Mucosa of gallbladder (tissue), 1 donor: ENCODE measurements at places on chromosomes 13 and 19. TPM values are rescaled to one million over a fixed set of nuclear protein-coding genes. Genes with fewer than 3 reads are reported as not detected.

DNA sequence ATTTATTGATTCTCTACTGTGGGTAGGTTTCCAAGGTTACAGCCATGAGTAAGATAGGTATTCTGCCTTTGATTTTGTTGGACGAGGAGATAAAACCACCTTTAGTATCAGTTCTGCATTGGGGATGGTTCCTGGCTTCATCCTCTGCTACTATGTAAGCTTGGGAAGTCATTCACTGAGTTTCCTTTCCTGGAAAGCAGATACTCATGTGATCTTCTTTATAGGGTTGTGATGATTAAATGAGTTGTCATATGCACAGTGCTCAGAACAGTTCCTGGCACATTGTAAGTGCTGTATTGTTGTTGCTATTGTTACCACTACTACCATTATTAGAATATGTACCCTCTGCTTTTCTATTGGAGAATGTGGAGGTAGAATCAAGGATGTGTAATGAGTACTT lies 13.1 kb upstream of the WTIP start:
- no peak for DNase-seq

- no peak for DNase-seq
Measured at GRCh38 chr19:48518207-48518606, 6.6 kb upstream of the LMTK3 start.

- no peak for DNase-seq
Measured at GRCh38 chr19:37999309-38000213, 92.6 kb downstream of the SIPA1L3 start.

DNA sequence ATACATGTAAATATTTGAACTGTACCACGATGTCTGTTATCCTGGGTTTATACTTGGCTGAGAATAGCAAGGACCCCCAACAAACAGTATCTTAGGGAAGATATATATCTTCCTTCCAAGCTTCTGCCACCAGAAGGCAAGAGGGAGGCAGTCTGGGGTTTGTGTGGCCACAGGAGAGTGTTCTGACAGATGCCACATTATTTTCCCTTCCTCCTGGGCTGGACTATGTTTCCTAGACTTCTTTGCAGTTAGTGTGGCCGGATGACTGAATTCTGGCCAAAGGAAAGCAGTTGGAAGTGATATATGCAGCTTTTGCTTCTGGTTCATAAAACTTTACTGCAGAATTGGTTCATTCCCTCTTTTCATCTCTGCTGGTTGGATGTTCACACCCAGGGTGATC lies 39.9 kb upstream of the TMTC4 start:
- no peak for DNase-seq

- DNase-seq: peak; percentile 87
Measured at GRCh38 chr13:97141564-97142005, 80.5 kb upstream of the MBNL2 start.

DNA sequence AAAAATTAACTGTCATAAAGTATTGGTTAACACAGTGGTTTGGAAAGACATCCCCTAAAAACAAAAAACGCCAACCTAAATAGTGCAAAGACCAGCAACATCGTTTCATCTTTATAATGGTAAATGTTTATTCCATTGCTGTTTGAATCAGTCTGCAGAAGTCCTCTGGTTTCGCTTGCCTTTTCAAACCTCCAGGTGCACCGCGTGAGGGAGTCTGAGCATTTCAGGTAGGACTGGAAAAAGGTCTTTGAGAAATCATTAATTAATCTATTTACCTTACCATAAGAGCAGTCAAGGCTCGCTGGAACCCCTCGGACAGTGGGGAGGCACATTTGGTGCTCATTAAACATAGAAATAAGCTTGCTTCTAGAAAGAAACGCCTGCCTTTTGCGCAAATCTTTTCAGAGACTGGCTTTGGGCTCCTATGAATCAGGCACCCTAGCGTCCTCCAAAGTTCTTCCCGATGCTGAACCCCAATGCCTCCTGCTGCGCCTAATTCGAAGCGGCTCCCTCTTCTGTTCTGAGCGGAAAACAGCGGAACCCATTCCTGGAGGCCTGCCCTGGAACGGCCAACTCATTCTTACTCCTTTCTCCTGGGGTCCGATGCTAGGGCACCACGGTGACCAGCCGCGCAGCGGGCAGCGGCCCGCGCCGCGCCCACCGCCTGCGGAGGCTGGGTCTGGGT lies 951 bp upstream of the MTUS2 start:
- no peak for DNase-seq

DNA sequence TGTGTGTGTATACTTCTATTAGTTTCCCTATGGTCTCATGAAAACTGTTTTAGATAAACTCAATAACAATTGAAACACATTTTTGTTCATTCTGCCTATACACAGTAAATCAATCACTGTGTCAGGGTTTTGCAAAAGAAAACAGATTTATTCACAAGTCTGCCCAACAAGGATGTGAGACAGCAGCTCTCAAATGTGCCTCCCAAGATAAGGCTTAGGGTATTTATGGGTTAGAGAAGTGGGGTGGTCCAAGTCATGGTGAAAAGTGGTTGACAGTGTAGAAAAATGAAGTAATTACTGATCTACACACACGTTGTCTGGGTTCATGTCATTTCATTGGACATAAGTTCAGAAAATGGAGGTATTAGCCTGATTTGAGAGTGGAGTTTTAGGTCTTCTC lies 844.6 kb downstream of the SLITRK6 start:
- DNase-seq: no peak

GRCh38 chr19:5059213-5059574 lies 90.3 kb downstream of the KDM4B start:
- DNase-seq: no peak

DNA sequence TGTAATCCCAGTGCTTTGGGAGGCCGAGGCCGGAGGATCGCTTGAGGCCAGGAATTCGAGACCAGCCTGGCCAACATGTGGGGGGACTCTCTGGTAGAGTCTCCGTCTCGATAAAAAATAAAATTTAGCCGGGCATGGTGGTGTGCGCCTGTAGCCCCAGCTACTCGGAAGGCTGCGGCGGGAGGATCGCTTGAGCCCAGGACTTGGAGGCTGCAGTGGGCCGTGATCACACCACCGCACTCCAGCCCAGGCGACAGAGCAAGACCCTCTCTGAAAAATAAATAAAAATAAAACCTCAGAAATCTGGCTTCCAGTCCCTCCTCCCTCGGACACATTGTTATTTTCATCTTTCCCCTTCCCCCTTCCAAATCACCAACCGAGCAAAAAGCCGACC lies 332 bp downstream of the IRGQ start:
- DNase-seq: no peak

- peak; percentile 64 for DNase-seq
Measured at GRCh38 chr19:4375164-4376027, 25.0 kb downstream of the SH3GL1 start.

GRCh38 chr13:44617648-44618047 lies 41.5 kb upstream of the TSC22D1 start:
- DNase-seq: no peak

GRCh38 chr13:37257706-37258105 lies 152.2 kb upstream of the CSNK1A1L start:
- no peak for DNase-seq

DNA sequence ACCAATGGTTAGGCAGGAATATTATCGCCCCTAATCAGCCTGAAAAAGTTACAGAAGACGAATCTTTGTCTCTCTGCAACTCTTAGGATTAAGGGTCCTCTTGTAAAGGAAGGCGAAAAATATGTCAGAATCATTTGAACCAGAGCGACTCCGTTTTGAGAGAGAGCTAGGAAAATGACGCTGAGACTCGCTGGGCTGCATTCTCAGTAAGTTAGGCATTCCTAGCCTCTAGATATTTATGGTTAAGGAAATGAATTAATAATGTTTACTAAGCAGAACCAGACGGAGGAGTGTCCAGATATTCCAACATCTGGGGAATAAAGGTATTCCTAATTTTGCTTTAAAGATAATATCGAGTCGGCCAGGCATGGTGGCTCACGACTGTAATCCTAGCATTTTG lies 755 bp upstream of the ZNF726 start:
- no peak for DNase-seq

Gene HPN
- 21.4 TPM for total RNA-seq

- DNase-seq: no peak
Measured at GRCh38 chr19:3095441-3096191, 1.5 kb downstream of the GNA11 start.

GRCh38 chr13:90806892-90807291 lies 540.6 kb upstream of the MIR17HG start:
- no peak for DNase-seq

DNA sequence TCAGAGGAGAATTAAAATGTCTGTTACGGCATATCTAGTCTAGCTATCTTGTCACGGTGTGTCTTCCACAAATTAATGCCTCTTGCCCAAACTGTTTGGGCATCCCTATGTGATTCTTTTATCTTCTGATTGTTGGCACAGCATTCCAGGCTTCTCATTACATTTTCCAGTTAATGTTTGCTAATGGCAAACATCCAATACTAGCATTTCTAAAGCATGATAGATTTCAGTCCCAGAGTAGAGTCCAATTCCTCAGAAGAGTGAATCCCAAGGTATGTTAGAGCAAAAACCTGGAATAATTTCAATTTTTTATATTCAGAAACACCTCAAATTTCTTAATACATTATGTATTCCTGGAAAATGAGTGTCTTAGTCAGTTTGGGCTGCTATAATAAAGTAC lies 684.5 kb upstream of the SLITRK1 start:
- DNase-seq: no peak

Gene PPP1R12C
- total RNA-seq: 189 TPM

Gene KCNC3
- total RNA-seq: 8.6 TPM

Gene CFAP97D2
- not detected for total RNA-seq

DNA sequence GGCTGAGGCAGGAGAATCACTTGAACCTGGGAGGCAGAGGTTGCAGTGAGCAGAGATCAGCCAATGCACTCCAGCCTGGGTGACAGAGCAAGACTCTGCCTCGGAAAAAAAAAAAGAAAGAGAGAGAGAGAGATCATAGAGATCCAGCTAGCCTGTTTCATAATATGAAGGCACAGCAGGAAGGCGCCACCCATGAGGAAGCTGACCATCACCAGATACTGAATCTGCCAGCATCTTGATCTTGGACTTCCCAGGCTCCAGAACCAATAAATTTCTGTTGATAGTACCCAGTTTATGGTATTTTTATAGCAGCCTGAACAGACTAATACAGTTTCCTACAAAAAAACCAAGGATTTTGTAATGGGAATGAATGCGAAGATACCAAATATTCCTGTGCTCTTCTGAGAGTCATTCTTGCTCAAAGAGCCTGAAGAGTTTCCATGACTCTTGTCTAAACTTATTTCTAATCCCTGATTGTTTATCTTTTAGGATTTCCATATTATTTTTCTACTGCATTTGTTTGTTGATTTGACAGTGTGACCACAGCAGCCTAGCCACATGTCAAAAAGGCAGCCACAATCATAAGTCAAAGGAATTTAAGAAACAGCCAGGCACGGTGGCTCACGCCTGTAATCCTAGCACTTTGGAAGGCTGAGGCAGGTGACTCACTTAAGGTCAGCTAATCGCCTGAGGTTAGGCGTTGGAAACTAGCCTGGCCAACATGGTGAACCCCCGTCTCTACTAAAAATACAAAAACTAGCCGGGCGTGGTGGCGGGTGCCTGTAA lies 37.7 kb upstream of the PDCD5 start:
- DNase-seq: no peak

DNA sequence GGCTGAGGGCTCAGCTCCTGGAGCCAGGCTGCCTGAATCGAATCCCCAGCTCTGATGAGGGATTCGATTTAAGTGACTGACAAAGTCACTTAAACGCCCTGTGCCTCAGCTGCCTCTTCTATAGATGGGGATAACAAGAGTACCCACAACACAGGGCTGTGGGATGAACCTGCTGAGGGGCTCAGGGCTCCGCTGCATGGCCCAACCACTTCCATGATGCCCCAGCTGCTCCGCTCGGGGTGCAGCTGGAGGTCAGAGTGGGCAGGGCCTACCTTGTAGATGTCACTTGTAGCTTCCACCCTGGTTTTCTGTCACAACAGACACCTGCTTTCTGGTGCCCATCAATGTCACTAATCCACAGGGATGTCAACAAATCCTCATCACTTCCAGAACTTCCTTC lies 39.2 kb downstream of the STK24 start:
- DNase-seq: no peak

- no peak for DNase-seq
Measured at GRCh38 chr13:101523154-101524131, 71.0 kb downstream of the ITGBL1 start.

GRCh38 chr13:60392131-60392530 lies 4.9 kb upstream of the TDRD3 start:
- DNase-seq: no peak

GRCh38 chr19:16795731-16796130 lies 33.5 kb upstream of the SIN3B start:
- DNase-seq: no peak

DNA sequence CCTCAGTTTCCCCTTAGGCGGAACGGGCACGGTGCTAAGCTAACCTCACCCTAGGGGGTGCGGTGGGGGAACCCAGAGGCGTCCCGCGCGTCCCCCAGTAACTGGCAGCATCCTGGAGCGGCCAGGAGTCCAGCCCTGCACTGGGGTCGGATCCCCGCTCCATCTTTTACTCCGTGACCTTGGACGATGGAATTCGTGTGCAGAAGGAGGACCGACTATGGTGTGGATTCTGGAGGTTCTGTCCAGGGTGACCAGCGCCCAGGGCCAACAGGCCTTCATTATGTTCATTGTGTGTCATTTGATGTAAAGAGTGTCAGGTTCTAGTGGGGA lies 630 bp downstream of the SPPL2B start:
- no peak for DNase-seq

Gene PBX4
- total RNA-seq: 9.9 TPM

DNA sequence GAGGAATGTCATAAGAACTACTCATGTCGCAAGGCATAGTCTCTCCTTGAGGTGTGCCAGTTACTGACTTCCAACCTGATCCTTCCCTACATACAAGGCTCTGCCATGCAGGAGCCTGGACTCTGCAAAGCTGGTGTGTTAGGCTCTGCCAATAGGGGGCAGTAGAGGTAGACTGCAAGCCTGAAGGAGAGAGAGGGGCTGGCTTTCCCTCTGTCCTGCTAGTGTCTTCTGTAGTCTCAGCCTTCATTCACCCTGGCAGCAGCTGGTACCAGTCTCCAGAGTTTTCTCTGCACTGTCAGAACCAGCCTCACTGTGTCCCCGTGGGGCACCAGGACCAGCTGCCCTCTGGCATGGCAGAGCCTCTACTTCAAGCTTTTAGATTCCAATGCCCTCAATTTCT lies 14.5 kb downstream of the SHISA2 start:
- DNase-seq: no peak

GRCh38 chr19:58229255-58229639 lies 533 bp downstream of the ZNF544 start:
- no peak for DNase-seq

DNA sequence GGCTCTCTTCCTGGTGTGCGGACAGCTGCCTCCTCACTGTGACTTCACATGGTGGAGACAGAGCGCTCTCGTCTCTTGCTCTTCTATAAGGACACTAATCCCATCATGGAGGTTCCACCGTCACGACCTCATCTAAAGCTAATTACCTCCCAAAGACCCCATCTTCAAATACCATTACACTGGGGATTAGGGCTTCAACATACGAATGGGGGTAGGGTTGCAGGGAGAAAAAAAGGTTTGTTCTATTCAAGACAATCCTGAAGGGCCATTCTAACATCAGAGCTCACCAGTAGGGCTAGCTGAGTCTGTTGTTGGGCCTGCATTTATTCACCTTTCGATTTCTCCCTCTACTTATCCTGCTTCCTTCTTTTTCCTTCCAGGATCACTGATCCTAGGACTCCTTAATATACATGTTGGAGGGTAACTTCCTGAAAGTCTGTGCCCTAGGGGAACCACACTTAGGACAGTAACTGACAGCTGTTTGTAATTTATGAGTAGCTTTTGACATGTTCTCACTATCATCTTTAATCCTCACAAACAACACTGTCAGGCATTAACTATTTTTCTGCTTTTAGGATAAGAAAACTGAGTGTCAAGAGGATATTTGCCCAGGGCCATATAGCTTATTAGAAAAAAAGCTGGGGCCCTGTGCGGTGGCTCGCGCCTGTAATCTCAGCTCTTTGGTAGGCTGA lies 18.8 kb upstream of the GTF2F2 start:
- no peak for DNase-seq
